ENCODE measurements at places on chromosomes 7 and 10.

DNA sequence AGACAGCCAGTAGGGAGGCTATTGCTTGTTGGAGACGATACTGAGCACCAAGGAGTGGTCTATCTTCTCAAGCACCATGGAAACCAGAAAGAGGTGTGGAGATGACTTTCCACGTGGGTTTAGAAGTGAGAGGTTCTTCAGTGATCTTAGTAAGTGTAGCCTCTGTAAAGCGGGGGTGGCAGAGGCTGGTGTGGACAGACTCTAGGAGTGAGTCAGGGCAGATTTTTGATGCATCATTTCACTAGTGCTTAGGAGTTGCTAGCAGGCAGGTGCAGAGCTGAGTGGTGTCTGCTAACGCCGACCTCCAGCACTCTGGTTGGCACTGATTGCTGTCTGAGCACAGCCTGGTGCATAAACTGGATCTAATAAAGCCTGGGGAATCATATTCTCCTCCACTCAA, 78.4 kb upstream of the ADO start:
- no peak for DNase-seq

DNA sequence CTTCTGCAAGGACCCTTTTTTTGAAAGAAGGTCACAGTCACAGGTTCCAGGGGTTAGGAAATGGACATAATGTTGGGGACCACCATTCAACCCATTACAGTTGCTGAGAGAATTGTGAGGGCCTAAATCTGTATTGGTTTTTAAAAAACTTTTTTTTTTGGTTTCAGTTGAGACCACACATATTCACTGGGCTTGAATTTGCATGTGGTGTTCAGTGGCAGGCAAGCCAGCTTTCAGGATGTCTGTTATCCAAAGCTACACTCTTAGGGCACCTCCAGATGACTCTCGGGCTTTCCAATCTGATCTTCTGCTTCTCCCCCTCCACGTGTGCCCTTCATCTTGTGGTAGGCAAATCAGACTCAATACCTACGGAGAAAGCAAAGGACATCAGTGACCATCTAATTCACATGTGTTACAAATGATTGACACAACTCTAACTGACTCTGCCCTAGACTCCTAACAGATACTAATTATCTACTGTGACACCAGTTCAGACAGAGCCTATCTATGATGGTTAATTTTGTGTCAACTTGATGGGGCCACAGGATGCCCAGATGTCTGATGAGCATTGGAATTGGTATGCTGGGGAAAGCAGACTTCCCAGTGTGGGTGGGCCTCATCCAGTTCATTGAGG, 93.3 kb upstream of the ELMO1 start:
- peak; percentile 19 for DNase-seq

DNA sequence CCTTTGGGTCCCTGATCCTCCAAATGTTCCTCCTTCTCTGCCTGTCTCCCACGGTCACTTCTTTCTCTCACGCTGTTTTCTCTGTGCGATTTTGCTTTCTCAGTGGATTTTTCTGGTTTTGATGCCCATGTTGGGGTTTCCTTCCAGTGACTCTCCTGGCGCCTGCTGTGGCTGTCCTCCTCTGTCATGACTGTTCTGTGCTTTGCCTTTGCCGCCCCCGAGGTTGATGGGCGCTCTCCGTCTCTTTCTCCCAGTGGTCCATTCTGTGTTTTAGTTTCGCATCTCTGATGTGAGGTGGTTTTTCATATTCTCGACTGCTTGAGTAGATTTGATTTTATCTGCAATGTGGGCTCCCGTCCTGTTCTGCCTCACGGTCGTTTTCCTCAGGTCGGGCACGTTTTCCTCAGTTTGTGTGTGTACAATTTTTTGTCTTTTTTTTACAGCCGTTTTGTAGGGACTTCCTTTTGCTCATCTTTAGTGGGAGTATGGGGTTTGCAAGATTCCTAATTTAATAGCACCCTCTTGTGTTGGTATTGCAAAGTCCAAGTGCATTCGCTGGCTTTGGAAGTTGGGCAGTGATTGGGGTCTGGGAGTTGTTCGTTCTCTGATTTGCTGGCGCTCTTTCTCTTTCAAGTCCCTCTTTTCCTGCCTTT, 100.0 kb downstream of the INPP5A start:
- peak; percentile 75 for DNase-seq

DNA sequence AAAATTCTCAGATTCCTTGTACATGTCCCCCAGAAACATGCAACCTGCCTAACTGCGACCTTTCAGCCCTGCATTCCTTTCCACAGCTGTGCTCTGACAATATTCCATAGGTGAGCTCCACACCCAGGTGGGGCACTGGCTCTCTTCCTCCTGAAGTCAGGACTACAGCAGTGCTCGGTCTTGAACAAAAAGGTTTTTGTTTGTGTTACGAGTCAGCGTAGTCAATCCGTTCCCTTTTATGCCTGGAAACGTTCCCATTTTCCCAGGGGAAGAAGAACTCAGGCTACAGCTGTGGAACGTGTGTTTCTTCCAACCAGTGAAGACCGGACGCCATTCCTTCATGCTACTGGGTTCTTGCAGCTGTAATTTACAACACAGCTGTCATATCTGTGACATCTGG, 52.4 kb upstream of the PFKP start:
- DNase-seq: no peak

DNA sequence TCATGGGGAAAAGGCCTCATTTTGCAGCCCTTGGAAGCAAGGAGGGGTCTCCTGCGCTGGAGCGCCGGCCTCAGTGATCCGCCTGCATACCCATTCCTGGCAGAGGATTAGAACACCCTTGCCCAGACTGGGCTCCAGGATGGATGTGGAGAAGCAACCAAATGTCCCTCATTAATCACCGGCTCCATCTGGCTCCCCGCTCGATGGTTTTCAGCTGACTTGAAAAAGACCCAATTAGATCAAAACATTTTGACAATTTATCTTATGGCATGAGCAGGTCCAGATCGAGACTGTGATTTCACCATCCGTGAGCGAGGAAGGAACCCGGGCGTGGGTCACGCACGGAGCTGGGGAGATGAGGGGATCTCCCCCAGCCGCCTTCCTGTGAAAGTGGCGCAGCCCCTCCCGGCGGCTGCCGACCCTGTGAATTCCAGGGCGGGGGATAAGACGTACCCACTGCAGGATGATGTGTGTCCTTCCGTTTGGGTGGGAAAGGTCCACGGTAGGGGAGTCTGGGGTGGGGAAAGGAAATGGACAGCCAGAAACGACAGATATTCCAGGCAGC, 141.6 kb downstream of the EMX2 start:
- no peak for DNase-seq

- peak; percentile 75 for DNase-seq
Observed at GRCh38 chr10:129968853-129969183, 4.7 kb upstream of the EBF3 start.

DNA sequence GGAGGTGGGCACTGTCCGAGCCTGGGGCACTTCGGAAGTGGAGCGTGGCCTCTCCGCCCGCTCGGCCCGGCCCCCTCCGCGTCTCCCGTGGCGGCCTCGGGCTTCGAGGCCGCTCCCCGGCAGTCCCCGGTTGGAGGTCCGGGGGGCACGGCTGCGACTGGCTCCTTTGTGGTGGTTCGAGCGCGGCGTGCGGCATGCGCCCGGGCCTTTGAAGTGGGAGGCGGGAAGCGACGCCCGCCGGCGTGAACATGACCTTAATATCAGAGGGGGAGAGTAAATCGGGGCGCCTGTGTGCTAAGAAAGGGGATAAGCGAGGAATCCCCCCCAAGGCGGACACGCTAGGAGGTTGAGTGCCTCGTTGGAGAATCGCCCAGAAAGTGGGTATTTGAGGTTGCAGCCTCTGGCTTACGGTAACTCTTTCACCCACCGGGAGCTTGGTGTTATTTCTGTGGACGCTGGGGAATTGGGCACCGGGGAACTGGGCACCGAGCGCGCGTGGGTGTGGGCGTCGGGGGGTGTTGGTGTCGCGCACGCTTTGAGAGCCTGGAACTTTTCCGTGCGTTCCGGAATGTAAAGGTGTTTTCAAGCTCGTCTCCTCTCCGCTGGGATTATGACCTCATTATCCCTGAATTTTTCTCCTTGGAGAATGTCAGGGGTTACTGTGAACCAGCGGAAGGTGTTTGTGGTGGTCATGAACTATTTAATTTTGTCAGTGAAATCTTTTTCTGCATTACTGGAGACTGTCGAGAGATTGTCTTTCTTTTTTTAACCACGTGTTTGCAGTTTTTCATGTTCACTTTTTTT, 660 bp downstream of the SUV39H2 start:
- no peak for DNase-seq

DNA sequence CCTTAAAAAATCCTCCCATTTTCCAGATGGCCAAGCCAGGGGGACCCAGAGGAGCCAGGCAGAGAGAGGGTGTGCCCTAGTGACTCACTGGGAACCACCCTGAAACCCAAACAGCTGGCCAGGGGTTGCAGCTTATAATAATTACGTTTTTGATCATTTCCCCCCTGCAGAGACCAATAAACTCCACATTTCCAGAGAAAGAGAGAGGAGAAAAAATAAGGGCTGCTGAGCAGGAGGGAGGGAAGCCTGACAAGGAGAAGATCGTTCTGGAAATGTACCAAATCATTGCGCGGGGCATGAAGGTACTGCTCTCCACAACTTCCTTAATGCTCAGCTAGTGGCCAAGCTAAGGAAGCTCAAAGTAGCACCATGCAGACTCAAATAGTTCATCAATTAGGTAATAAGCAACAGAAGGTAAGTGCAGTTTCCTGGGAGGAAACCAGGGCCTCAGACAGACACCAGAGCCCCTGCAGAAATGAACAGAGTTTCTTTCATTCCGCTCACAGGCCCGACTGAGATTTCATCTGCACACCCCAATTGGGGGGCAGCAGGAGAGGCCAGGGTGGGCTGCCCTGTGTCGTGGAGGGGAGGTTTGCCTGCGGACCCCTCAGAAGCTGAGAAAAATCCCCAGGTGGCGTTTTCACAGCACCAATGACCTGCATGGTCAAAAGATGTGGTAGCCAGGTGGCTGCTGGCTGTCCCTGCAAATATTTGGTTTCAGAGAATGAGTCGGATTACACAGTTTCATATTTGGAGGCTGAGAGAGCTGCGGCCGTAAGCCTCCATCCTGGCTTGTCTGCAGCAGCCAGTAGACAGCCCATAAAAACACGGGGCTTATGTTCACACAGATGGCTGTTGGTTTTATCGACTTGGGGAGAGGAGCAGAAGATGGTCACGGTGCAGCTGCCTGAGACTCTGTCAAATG, 153.2 kb upstream of the LYZL2 start:
- peak; percentile 72 for DNase-seq

- DNase-seq: no peak
Observed at GRCh38 chr10:104202231-104202630, 29.9 kb downstream of the CFAP43 start.

GRCh38 chr10:116699049-116699448, 43.3 kb downstream of the HSPA12A start:
- no peak for DNase-seq

DNA sequence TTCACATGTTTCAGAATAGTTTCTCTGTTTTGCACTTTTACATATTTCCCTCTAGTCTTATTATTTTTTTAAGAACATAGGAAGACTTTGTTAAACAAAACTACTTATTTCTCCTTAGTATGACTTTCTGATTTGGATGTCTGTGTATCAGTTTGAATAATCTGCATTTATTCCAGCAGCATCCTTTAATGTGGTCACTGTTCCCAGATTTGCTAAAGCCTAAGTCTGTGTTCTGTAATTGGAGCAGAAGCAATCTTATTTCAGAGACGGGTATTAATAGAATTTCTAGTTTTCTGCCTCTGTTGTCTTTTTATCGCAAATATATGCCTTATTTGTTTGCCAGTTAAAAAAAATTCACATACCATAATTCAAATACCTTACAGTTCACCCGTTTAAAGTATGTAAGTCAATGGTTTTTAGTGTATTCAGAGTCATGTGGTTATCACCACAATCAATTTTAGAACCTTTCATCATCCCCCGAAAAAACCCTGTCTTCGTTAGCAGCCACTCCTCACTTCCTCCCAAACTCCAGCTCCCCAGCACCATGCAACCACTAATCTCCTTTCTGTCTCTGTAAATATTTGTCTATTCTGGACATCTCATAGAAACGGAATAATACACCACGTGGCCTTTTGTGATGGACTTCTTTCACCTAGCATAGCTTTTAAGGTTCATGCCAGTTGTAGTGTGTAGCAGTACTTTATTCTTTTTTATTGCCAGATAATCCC, 58.7 kb downstream of the INPP5F start:
- DNase-seq: peak; percentile 84

DNA sequence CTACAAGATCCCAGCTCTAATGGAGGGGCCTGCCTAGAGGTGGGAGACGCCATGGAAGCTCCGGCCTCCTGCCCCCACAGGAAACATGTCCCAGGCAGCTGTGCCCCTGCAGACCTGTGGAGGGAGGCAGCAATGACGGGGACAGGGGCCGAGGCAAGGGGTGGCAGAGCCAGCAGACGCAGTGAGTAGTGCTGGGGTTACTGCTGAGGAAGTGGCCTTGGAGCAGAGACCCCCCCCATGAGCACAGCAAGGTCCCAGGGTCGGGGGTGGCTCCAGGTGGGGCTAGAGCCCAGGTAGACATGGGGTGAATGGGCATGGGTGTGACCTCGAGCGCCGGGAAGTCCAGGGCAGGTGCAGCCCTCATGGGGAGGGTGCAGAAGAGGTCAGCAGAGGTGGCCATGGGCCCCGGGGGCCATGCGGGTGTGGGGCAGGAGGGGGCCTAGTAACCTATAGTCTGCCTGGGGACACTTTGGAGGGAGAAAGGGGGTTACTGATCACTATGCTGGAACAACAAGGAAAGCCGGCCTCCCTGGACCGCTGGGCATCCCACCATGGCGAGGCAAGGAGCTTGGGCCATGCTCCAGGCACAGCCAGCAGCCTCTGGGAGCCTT, 45.5 kb downstream of the JAKMIP3 start:
- no peak for DNase-seq

DNA sequence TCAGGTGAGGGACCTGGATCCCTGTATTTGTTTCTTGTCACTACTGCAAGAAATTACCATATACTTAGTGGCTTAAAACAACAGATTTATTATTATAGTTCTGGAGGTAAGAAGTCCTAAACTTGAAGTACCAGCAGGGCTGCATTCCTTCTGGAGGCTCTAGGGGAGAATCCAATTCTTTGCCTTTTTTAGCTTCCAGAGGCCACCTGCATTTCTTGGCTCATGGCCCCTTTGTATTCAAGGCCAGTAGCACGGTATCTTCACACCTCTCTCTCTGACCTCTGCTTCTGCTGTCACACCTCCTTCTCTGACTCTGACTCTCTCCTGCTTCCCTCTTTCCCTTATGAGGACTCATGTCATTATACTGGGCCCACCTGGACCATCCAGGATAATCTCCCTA, 2.2 kb upstream of the LHPP start:
- no peak for DNase-seq

All from common myeloid progenitor, CD34-positive (primary cell).